CD4-positive, CD25-positive, alpha-beta regulatory T cell (primary cell): ENCODE measurements at places on chromosomes 6 and 20.

DNA sequence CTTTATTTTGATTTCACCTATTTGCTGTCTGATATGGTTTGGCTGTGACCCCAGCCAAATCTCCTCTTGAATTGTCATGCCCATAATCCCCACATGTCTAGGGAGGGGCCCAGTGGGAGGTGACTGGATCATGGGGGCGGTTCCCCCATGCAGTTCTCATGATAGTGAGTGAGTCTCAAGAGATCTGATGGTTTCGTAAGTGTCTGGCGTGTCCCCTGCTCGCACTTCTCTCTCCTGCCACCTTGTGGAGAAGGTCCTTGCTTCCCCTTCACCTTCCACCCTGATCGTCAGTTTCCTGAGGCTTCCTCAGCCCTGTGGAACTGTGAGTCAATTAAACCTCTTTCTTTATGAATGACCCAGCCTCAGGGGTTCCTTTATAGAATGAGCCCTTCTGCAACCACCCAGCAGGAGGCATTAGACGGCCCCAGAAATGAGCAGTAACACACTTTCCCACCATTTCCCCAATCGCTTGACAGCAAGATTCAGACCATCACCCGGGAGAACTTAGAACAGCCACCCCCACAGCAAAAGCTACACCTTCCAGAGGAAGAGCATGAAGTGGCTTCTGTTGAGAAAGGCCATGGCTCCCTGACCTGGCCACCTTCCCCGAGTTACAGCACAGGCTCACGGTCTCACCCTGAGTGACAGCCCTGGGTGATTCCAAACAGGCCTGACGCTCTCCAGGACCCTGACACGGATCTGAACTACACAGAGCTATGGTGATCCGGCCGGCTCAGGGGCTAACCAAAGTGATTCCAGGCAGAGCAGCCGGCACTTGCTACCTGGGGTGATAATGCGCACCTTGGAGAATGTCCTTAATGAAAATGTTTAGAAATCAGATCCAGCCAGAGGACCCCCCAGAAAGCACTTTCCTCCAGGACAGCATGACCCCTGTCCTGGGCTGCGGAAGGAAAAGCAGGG is 131.2 kb upstream of the CDH4 start:
- peak; percentile 40 for DNase-seq

DNA sequence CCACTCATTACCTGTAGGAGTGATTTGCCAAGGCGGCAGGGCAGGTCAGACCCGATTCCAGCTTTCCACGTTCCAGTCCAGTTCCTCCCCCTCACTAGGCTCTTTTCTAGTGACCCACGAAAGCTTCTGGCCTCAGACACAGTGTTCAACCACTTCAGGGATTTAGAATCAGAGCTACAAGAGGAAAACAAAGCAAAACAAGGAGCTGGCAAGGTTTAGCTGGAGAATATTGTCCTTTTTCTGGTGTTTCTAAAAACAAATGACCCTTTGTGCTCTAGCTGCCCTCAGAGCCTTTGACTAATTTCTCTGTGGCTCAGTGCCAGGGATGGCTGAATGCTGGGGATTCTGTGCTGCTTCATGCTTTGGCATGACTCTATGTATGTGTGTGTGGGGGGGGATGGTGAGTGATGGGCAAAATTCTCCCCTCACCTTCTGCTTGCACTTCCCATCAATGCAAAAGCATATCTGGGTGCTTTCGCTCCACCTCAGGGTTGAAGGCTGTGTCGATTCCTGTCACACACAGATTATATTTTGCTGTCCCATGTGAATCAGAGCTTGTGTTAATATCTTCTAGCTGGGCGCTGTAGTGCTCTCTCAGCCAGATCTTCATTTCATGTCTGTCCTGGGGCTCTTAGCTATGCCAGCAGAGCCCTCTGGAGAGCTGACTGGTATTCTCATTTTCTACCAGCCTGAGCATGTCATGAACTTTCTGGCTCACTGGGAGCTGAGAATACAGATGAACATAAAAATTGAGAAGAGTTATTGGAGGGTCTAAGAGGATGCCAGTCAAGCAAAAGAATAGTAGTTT is 19.3 kb upstream of the NEDD9 start:
- no peak for DNase-seq

GRCh38 chr6:160931378-160932310 is 59.9 kb upstream of the MAP3K4 start:
- DNase-seq: no peak

GRCh38 chr6:21526974-21527373 is 66.6 kb upstream of the SOX4 start:
- no peak for DNase-seq

- no peak for DNase-seq
Observed at GRCh38 chr6:105869835-105870440, 216.2 kb upstream of the PRDM1 start.

DNA sequence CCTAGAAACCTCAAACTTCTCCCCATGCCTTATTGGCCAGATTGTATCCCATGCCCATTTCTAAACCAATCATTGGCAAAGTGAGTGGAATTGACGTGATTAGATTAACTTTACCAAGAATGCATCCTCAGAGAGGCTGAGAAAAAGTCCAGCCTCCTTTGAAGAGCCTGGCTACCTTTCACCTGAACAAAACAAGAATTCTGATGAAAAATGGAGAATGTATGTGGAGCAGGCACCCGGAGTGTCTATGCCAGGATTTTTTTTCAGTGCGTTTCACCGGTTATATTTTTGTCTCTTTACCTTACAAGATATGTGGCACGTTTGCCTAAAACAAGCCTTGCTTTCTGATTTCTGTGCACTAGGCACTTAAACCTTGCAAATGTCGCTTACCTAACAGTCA is 6.1 kb upstream of the TRAM2 start:
- no peak for DNase-seq

DNA sequence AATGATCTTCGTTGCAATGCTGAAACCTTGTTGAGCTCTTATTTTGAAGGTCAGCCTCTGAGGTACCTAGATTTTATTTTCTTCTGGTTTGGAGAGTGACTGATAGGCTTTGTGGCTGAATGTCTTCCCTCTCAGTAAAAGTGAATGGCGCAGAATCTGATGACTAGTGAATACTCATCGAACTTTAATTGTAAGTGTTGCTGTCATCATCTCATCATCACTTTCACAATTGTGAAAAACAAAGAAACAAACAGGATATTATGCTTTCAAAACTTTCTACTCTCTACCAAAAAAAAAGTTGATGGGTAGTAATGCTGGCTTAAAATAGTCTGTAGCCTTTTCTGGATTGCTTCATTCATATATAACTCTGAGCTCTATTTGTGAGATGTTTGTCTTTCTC is 239.5 kb upstream of the RAB32 start:
- no peak for DNase-seq

GRCh38 chr20:33645072-33645358 is 17.1 kb upstream of the C20orf144 start:
- DNase-seq: no peak

GRCh38 chr6:139533171-139533570 is 158.7 kb upstream of the CITED2 start:
- no peak for DNase-seq

DNA sequence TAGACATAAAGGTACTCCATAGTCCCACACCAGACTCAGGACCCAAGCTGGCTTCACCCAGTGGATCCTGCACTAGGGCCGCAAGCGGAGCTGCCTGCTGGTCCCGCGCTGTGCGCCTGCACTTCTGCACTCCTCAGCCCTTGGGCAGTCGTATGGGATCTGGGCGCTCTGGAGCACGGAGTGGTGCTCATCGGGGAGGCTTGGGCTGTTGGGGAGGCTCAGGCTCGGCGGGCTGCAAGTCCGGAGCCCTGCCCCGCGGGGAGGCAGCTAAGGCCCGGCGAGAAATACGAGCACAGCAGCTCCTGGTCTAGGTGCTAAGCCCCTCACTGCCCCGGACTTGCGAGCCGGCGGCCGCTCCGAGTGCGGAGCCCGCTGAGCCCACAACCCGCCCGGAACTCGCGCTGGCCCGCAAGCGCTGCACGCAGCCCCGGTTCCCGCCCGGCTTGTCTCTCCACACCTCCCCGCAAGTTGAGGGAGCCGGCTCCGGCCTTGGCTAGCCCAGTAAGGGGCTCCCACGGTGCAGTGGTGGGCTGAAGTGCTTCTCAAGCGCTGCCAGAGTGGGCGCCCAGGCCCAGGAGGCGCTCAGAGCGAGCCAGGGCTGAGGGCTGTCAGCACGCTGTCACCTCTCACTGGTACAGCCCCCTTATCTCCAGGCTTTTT is 33.4 kb upstream of the GCNT2 start:
- no peak for DNase-seq

DNA sequence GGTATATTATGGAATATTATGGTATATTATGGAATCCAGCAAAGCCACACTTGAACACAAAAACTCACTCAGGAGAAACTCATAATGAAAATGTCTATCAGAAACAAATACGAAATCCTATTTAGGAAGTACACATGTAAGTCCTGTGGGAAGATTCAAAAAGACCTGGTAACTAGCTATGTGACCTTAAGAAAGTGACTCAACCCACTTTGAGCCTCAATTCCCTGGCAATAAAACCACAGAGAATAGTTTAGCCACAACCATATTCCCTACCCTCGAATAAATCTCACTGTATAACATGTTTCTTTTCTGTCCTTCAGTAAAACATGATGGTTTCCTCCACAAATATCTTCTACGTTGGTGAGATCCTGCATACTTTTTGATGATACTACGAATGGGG is 56.4 kb downstream of the ZMYND8 start:
- DNase-seq: no peak

DNA sequence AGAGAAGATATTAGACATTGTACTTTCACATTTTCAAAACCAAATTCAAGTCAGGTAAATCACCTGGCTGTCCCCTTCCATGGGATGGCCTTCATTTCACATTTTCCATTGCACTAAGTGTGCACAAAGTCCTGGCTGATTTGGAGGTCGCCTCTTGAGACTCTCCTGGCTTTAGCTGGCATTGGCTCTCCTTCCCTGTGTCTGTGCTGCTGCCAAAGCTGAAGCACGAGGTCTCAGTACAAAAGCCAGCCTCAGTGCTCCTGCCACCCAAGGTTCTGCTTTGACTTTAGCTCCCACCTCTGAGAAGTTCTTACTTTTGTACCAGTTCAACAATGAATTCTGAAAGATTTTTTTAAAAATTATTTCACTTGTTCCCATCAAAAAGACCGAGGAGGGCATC is 289.2 kb upstream of the CNR1 start:
- DNase-seq: no peak

GRCh38 chr6:74937936-74938335 is 267.9 kb downstream of the COL12A1 start:
- no peak for DNase-seq

DNA sequence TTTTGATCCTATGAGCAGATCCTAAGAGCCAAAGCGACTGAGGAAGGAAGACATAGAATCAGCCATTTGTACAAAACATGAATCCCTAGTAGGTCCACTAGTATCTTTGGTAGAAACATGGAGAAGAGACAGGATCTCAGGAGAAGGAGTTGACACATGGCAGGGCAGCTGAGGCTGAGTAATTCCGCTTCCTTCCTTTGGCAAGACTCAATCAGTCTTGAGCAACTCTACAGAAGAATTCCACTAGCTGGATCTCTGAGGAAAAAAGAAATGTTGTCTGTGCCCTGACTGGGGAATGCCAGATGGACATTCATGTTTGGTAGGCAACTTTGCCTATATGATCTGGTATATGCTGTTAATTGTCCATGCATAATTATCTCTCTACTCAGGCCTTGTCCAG is 35.3 kb downstream of the ESR1 start:
- no peak for DNase-seq

GRCh38 chr6:89027756-89028155 is 52.8 kb upstream of the PNRC1 start:
- no peak for DNase-seq
